ENCODE measurements at places on chromosomes 1 and 21. TPM values are rescaled to one million over a fixed set of nuclear protein-coding genes. Genes with fewer than 3 reads are reported as not detected.

CYP4A22 gene
- 18.3 TPM for total RNA-seq

IGSF21 gene
- total RNA-seq, result 1.5 TPM

GRCh38 chr21:18245464-18245967 is 883 bp downstream of the CHODL start:
- H3K27ac ChIP-seq, result no peak overlapping the region
- peaks cover 7% of the 10 kb centered on the region for H3K4me1 ChIP-seq
- no peaks in the 10 kb centered on the region for H3K36me3 ChIP-seq
- no peak for DNase-seq
- no peaks in the 10 kb centered on the region for H3K27me3 ChIP-seq

- H3K27ac ChIP-seq, result no peak overlapping the region
- H3K27me3 ChIP-seq, result no peaks in the 10 kb centered on the region
- H3K4me1 ChIP-seq, result no peaks in the 10 kb centered on the region
- H3K36me3 ChIP-seq, result no peaks in the 10 kb centered on the region
- no peak for DNase-seq
- H3K4me3 ChIP-seq, result no peak overlapping the region
Observed at GRCh38 chr1:77434967-77435366, 153.1 kb downstream of the AK5 start.

DNA sequence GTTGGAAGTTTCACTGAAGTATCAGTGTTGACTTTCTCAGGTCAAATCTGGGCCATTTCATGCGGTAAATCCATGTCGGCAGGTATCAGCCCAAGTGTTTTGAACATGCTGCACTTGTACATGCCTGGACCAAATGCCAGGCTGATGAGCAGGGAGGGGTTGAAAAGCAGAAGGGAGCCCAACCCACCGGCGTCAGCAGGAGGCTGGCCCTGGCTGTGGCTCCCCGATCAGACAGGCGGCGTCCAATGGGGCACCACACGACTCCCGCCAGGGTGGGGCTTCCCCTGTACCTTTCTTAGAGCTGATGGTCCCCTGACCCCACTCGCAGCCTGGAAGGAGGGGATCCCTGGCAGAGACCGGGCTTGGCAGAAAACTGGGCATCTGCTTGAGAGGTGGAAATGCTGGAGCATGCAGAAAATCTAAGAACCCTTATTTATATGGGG is 540.0 kb downstream of the KIF26B start:
- no peaks in the 10 kb centered on the region for H3K27me3 ChIP-seq
- no peaks in the 10 kb centered on the region for H3K36me3 ChIP-seq
- no peaks in the 10 kb centered on the region for H3K4me1 ChIP-seq

DNA sequence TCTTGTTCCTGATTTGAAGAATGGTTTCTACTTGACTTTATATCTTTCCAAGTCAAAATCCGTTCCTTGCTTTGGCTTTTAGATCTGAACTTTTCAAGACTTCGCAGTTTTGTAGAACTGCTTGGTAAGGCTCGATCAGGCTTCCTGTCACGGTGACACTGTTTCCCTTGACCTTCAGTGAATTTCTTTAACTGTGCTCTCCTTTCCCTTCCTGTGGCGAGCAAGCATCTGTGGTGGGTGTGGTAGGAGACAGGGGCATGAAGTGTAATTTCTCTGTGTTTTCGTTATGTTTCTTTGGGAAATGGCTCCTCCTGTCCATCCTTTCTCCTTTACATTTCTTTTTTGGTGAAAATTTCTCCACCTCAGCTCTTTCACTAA is 10.4 kb downstream of the STYXL2 start:
- no peaks in the 10 kb centered on the region for H3K27me3 ChIP-seq
- H3K36me3 ChIP-seq, result no peaks in the 10 kb centered on the region
- no peak for DNase-seq
- no peaks in the 10 kb centered on the region for H3K4me1 ChIP-seq
- no peak overlapping the region for H3K27ac ChIP-seq

TSSK3 gene
- not detected for total RNA-seq

DNA sequence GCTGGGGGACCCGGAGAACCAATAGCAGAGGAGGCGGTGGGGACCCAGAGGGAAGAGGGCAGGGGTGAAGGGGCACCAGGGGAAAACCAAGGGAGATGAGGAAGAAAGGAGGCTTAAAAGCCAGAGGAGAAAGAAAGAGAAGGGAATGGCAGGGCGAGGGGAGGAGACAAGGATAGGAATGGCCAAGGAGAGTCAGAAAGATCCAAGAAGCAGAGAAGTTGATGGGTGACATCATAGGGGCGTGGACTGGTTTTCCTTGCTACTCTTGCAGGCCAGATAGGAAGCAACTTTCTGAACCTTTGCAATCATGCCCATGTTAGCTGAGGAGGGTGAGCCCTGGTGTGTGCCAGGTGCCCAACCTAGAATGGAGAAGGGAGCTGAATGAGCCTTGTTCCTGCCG is 5.4 kb downstream of the NPR1 start:
- H3K27me3 ChIP-seq, result no peaks in the 10 kb centered on the region
- H3K36me3 ChIP-seq, result no peaks in the 10 kb centered on the region
- no peak overlapping the region for H3K4me3 ChIP-seq
- no peak for DNase-seq

DNA sequence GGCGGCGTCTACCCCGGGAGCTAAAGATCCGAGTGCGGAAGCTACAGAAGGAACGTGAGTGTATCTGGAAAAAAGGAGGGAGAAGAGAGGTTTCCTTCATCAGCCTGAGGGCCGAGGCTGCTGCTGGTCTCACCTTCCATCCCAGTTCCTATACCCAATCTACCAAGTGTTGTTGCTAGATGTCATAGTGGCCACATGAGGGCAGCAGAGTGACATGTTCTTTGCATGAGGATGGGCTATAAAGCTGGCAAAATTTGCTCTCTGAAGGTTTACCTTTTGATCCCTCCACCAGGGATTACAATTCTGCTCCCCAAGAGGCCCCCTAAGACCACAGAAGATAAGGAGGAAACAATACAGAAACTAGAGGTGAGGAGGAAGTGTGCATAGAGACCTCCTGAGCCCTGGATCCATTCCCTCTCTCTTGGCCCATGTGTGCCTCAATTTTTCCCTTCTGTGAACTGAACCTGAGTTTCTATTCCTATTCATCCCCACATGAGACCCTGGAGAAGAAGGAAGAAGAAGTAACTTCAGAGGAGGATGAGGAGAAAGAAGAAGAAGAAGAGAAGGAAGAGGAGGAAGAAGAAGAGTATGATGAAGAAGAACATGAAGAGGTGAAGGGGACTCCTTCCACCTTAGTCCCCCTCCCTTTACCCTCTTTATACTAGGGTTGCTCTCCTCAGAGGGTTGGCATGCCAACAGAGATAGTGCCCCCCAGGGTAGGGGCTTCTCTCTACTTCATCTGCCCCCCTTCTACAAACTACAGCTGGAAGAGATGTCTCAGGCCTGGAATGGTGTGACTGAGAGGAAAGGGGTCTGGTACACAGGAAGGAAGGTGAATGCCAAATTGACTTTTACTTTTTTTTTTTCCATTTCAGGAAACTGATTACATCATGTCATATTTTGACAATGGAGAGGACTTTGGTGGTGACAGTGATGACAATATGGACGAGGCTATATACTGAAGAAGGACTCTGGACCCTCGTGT is 13.3 kb downstream of the POLR3GL start:
- H3K4me1 ChIP-seq, result peaks cover 28% of the 10 kb centered on the region
- H3K27me3 ChIP-seq, result no peaks in the 10 kb centered on the region
- no peak overlapping the region for H3K4me3 ChIP-seq
- H3K27ac ChIP-seq, result peak overlapping the region; percentile 93
- peak; percentile 72 for DNase-seq
- H3K36me3 ChIP-seq, result no peaks in the 10 kb centered on the region

- no peak for DNase-seq
- H3K4me3 ChIP-seq, result no peak overlapping the region
- H3K27ac ChIP-seq, result peak overlapping the region; percentile 75
- H3K36me3 ChIP-seq, result no peaks in the 10 kb centered on the region
Observed at GRCh38 chr21:16302851-16303282, 573.1 kb downstream of the USP25 start.

DNA sequence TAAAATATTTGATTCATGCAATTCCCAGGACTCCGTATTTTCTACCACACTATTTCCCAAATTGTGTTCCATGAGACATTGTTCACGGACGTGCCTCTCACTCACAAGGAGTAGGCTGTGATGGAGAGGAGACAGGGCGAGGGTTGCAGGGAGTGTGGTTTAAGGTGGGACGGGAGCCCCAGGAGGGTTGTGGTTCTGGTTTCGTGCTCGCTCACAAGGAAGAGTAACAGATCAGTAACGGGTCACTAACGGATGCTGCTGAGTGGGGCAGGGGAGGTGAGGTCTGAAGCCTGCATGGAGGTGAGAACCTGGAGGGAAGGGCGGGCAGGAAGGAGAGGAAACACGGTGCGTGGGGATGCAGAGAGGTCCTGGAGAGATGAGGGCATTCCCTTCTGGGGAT is 28.8 kb downstream of the TFF3 start:
- no peaks in the 10 kb centered on the region for H3K36me3 ChIP-seq
- no peak overlapping the region for H3K27ac ChIP-seq
- no peak overlapping the region for H3K4me3 ChIP-seq
- no peaks in the 10 kb centered on the region for H3K27me3 ChIP-seq

- H3K27me3 ChIP-seq, result no peaks in the 10 kb centered on the region
- no peaks in the 10 kb centered on the region for H3K36me3 ChIP-seq
- H3K4me1 ChIP-seq, result no peaks in the 10 kb centered on the region
Observed at GRCh38 chr1:58104960-58105359, 441.6 kb downstream of the OMA1 start.

Measured in liver (tissue), 10 donors.